Fibroblast of villous mesenchyme (primary cell): ENCODE measurements at places on chromosomes 4 and X.

- peak; percentile 97 for DNase-seq
Measured at GRCh38 chr4:1043651-1044468, 32.4 kb downstream of the FGFRL1 start.

DNA sequence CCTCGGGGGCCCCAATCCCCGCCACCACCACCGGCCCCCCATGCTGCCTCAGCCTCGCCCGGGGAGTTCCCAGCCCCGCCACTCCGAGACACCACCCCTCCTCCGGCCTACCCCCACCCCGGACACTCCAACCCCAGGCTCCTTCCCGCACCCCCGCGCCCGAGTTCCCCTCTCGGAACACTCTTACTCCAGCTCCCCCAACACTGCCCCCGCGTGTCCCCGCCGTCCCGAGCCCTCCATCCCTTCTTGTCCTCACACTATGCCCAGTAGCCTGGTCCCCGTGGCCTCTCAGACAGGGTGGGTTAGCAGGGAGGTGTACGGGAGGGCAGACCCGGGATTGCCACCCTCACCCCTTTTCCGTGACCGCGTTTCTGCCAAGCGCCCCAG, 276.1 kb downstream of the BCOR start:
- DNase-seq = no peak

GRCh38 chr4:104989371-104989770, 157.3 kb upstream of the TET2 start:
- DNase-seq = peak; percentile 2

GRCh38 chrX:139766545-139766983, 58.6 kb upstream of the MCF2 start:
- no peak for DNase-seq

- peak; percentile 69 for DNase-seq
Measured at GRCh38 chrX:119880552-119881437, 9.2 kb downstream of the NDUFA1 start.

DNA sequence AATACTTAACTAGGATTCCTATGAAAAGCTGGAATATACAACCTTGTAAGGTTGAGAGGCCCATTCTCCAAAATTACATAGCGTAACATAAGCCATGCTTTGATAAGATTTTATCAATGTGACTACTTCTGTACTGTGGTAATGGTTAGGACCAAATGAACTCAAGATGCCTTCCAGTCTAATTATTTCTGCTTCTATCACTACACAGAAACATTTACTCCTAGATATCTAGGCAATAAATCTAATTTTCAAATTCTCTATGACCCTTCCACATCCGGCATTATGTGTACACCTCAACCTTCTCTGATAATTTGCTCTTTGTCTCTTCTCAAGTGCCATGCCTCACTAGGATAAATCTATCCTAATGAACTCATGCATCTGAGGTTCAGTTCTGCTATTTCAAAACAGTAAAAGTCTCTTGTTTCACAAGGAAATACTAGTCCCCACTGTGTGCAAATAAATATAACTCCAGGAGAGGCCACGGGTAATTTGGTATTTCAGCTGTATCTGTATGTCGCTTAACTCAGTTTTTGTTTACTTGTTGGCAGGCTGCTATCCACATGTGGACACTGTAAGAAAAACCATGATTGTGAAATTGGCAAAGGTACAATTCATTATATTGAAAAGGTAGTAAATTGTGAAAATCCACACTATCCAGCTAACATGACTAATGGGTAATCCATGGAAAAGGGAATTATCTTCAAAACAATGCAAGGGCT, 93.3 kb downstream of the PRDM5 start:
- DNase-seq = peak; percentile 74

DNA sequence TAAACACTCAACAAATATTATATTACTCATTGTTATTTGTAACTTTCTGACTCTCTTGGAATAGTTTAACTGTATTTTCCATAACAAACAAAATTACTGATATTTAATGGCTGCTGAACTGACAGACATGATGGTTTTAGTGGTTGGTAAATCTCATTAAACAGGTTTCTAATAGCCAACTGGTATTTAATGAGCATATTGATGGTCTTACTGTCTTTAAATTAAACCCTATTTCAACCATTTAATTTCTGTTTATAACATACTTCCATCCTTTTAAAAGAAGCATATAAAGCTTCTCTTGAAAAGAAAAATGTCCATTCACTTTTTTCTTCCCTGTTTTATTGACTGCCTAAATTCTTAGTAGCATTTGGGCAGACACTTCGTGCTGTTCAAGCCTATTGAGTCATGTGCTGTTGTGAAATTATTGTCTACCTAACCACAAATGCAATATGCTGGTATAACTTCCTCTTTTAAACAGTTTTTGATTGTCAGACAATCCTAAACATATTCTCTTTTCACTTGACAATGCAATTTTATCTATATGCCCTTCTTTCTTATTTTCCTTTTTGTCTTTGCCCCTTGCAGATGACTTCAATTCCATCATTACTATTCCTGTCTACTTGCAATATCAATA, 163.9 kb upstream of the SLC7A11 start:
- peak; percentile 68 for DNase-seq

- peak; percentile 63 for DNase-seq
Measured at GRCh38 chrX:106286053-106286650, 118.0 kb downstream of the PWWP3B start.

DNA sequence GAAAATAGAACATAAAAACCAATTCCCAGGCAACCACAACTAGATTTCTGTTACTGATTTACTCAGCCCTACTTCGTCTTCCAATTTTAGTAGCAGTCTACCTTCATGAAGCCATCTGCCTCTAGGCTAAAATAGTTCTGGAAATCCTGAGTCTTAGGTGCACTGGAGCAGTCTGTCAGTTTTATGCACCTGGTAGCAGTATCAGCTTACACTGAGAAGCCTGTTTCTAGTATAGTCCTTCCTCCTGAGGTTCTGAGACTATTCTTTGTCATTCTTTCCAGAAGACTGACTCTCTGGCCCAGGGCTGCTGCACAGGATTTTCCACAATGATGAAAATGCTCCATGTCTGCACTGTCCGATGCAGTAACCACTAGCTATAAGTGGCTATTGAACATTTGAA, 16.9 kb upstream of the HPRT1 start:
- DNase-seq = no peak

DNA sequence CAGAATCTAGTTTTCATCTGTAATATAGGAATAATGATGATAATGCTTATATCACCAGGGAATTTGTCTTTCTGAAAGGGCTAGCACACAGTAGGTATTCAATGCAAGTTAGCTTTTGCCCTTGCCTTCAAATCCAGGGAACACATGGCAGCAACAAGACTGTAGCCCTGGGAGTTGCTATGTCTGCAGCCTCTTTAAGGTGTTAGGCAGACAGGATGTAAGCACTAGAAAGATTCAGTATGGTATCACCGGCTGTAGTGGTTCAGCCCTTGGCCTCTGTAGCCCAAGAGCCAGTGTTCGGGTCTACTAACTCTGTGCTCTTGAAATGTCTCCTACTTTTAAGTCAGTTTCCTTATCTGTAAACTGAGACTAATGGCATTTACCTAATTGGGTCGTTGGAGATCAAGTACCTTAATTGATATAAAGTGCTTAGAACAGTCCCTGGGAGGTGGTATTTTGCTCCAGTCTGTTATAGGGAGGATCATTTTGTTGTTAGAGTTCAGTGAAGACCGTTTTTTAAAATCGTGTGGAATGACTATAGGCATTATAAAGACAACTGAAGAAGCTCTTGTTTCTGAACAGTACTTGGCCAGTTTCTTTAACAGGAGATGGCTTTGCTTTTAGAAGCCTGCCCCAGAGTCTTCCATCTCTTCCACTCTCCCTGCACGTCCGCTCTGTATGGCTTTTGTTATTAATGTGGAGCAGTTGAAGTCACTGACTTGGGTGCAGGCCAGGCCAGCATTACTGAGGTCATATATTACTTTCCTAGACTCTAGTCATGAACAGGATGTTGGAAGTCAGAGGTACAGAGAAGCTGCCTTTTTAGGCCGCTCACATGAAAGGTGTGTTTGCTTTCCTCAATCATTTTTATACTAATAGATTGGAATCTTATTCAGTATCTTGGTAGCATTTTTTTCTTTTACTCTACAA, 44.8 kb downstream of the GAB1 start:
- peak; percentile 85 for DNase-seq

GRCh38 chr4:109294006-109294405, 8.5 kb downstream of the COL25A1 start:
- DNase-seq = peak; percentile 22

DNA sequence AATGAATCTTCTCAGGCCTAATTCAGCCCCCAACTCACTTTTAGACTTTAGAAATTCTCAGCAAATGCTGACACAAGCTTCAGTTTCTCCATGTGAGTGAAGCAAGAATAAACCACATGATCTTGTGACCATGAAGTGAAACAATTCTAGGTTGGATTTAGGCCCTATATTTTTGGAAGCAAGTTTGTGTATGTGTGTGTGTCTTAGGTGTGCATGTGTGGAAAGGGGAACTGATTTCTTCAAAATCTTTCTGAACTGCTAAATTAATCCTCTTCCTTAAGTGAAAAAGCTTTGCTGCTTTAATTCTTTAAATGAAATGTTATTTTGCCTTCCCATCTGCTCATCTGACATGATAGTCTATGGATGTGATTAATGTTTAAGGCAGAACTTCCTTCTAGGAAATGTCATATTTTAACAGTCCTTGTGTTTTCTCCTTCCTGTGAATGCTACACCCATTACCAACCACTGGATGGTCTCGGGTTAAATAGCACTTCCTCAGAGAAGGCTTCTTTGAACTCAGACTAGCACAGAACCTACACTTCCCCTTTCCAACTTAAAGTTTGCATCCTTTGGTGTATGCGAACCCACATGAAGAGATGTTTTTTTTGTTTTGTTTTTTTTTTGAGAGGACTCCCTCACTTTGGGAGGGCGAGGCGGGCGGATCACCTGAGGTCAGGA, 1.2 kb upstream of the TMEM144 start:
- DNase-seq = peak; percentile 8

GRCh38 chr4:79982601-79983322, 90.3 kb downstream of the ANTXR2 start:
- DNase-seq = no peak

DNA sequence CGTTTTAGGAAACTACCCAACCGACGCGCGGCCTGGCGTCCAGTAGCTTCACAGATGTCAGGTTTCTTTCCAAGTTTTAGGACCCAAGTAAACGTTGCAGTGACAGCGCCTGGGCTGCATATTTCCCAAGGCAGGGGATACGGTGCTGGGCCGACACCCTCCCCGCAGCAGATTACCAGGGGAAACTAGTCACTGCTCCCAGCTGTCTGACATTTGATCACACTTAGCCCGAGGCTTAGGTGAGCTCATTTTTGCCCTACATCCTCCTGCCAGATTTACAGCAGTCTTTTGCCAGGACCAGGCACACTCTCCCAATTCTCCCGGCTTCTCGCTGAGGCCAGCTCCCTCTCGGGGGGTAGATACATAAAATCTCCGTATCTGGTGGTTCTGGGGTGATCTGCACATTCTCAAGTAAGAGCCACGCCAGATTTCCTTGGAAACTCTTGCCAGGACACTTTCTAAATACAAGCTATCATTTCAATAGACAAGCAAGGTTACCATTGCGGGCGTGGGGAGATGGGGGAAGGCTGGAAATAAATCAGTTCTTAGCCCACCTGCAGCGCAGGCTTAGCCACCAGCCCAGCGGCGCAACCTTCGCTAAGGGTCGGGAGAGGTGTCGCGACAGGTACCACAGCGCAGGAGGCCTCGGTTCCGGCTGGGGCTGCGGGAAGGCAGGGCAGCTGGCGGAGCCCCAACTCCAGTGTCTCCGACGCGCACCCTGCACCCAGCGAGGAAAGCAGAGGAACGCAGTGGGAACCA, 2.5 kb upstream of the SOX3 start:
- no peak for DNase-seq

DNA sequence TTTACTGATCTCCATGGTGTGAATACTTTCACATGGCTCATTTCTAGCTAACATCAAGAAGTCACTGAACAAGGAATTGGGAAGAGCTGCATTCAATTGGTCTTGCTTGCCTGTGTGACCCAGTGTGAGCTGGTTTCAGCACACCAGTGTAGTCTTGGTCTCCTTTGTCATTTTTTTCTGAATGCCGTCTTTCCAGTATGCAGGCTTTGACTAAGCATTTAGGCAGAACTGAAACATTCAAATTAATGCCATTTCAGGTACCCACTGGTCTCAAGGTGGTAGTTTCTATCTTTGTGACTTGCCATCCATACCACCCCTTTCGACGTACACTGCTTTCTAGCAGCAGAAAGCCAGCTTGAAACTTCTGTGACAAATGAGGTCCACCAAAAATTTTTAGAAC, 550.5 kb upstream of the BOD1L1 start:
- DNase-seq = no peak

DNA sequence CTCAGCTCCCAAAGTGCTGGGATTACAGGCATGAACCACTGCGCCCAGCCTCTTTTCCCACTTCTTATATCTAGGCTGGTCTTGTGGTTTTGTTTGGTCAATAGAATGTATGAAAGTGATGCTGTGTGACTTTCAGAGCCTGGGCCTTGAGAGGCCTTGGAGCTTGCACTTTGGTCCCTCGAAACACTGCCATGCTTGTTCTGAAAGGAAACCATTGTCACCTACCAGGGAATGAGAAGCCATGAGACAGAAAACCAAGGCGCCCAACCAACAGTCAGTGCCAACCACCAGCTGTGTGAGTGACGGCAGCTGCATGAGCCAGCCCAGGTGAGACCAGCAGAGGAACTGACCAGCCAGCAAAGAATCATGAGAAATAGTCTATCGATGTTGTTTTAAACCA, 57.4 kb downstream of the SCD5 start:
- no peak for DNase-seq

DNA sequence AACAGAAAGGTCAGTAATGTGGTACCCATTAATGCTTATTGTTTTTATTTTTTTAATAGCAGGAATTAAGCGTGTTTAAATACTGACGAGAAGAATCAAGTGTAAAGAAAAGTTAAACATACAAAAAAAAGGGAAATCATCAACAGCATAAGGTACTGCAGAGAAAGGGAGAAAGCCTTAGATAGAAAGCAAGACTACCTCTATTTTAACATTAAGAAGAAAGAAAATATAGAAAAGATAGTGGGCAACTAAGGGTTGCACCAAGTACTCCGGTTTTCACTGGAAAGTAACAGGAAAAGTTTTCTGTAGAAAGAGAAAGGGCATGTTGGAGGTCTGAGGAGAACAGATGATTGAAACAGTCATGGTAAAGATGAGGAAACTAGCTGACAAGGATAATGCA, 41.9 kb downstream of the FBXW7 start:
- no peak for DNase-seq

DNA sequence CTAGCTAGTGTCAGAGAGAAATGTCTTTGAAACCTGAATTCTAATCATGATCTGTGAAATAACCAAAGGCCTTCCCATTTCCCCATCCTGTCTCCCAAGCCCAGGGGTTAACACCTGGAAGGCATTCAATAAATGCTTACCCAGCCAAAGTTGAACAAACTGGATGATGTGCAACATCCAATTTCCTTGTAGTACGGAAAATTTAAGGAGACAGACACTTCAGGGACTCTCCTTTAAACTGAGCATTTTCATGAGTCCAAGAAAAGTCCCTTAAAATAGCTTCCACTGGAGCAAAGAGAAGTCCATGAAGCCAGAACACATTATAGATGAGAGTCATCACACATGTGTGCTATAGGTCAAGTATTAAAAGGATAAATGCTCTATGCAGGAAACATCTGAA, 271.2 kb downstream of the RAB28 start:
- no peak for DNase-seq

- no peak for DNase-seq
Measured at GRCh38 chr4:143420227-143420626, 83.6 kb downstream of the GAB1 start.

- no peak for DNase-seq
Measured at GRCh38 chr4:66252291-66252690, 582.0 kb upstream of the EPHA5 start.
